ENCODE measurements at places on chromosomes 13 and 19. TPM values are rescaled to one million over a fixed set of nuclear protein-coding genes. Genes with fewer than 3 reads are reported as not detected.

DNA sequence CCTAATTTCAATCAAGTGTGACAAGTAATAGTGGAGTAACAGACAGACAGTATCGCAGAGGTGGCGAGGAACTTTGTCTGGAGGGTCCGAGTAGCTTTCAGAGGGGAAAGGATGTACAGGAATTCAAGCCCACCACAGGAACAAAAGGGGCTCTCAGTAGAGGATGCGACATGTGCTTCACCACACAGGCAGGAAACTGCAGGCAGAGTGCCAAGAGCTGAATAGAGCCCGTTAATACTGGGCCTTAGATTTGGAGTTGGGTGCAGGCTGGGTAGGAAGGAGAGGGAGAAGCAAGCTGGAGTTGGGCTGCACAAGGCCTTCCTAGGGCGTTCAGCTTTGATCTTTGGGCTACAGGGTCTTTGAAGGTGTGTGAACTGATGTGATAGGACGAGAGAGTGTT lies 1.2 kb downstream of the CCDC70 start:
- no peak overlapping the region for H3K4me3 ChIP-seq
- DNase-seq = no peak
- H3K36me3 ChIP-seq = no peaks in the 10 kb centered on the region
- H3K27ac ChIP-seq = no peak overlapping the region

DNA sequence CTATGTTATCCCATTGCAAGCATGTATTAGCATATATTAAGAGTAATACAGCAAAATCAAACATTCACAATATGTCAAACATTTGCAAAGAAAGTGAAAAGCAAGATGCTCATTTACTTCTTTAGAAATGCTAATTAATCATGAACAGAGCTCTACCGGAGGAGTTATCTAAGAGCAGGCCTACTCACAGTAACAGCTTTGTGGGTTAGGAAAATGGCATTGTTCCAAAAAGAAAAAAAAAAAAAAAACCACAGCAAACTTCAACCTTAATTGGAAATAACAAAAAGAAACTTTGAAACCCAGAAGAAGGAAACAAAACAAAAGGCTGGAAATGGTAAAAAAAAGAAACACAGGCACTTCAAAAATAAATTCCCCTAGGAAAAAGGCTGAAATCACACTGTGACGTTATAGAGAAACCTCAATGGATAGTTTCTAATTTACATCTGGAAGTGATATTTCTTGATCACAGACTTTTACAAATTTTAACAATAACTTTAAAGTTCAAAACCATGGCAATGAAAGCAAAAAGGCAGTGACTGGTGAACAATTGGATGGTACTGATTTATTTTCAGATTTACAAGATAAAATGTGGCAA lies 1236.8 kb upstream of the SPRY2 start:
- H3K4me1 ChIP-seq = no peaks in the 10 kb centered on the region
- DNase-seq = no peak
- H3K4me3 ChIP-seq = no peak overlapping the region
- no peaks in the 10 kb centered on the region for H3K36me3 ChIP-seq
- H3K27ac ChIP-seq = no peak overlapping the region

GRCh38 chr19:14686411-14686810 lies 3.4 kb upstream of the ZNF333 start:
- peak; percentile 50 for DNase-seq
- H3K4me1 ChIP-seq = peaks cover 16% of the 10 kb centered on the region
- H3K27ac ChIP-seq = no peak overlapping the region
- no peak overlapping the region for H3K4me3 ChIP-seq

- H3K4me3 ChIP-seq = no peak overlapping the region
- peaks cover 15% of the 10 kb centered on the region for H3K4me1 ChIP-seq
- no peak for DNase-seq
- no peaks in the 10 kb centered on the region for H3K36me3 ChIP-seq
- peaks cover 24% of the 10 kb centered on the region for H3K27me3 ChIP-seq
Measured at GRCh38 chr19:51691584-51692428, 1.3 kb upstream of the SPACA6 start.

GRCh38 chr19:51722492-51722891 lies 1.3 kb downstream of the HAS1 start:
- no peak for DNase-seq
- H3K36me3 ChIP-seq = no peaks in the 10 kb centered on the region
- H3K4me3 ChIP-seq = no peak overlapping the region
- H3K4me1 ChIP-seq = no peaks in the 10 kb centered on the region
- H3K27me3 ChIP-seq = peaks cover 9% of the 10 kb centered on the region

DNA sequence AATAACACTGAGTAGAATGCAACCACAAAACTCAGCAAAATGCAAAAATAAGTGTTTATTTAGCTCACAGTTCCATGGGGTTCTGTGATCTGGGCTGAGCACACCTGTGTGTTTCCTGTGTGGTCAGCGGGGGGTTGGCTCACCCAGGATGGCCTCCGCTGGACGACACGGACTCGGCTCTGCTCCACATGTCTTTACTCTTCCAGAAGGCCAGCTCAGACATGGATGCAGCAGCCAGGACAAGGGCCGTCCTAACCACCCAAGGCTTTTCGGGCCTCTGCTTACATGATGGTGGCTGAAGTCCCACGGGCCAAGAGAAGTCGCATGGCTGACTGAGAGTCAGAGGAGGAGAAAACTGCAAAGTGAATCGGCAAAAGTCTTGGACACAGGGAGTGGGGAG lies 153.5 kb upstream of the IRS2 start:
- no peaks in the 10 kb centered on the region for H3K27me3 ChIP-seq
- H3K27ac ChIP-seq = no peak overlapping the region
- no peak for DNase-seq
- H3K4me3 ChIP-seq = no peak overlapping the region
- H3K4me1 ChIP-seq = no peaks in the 10 kb centered on the region

Gene MED29
- total RNA-seq = 37.5 TPM

Gene KLHL1
- not detected for total RNA-seq

Data from natural killer cell (primary cell).